Tibial nerve (tissue), 4 donors: ENCODE measurements at places on chromosomes 7 and 10.

DNA sequence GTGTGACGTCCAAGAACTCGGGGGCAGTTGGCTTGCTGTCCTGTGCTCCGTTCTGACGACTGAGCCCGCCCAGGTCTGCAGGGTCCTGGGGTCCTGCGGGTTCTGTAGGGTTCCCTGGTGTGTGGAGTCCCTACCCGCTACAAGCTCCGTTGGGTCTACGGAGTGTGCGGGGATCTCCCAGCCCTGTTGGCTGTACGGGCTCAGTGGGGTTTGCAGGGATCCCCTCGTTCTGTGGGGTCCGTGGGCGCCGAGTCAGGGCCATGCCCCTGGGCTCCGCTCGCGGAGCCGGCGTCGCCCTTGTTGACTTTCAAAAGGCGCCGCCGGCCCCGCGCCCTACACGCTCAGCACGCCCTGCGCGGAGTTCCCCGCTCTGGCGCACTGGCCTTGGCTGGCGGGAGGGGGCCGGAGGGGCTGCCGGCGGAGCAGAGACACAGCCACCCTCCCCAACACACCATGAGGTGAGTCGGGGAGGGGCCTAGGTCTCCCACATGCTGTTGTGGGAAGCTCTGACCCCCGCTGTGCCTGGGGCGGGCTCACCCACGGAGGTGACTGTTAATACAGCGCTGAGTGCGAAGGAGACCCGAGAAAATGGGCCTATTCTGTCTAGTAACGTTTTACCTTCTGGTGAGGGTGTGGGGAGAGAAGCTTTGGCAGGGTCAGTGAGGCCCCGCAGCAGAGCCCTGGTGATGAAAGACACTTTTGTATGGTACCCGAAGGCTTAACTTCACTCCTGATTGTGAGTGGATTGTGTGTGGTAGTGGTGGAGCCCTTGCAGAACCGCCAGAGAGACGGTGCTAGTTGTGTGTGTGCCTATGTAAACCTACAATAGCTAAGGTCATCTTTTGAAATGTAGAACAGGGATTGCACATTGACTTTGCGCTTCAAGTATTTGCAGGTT, 8.1 kb downstream of the TASOR2 start:
- DNase-seq: no peak

DNA sequence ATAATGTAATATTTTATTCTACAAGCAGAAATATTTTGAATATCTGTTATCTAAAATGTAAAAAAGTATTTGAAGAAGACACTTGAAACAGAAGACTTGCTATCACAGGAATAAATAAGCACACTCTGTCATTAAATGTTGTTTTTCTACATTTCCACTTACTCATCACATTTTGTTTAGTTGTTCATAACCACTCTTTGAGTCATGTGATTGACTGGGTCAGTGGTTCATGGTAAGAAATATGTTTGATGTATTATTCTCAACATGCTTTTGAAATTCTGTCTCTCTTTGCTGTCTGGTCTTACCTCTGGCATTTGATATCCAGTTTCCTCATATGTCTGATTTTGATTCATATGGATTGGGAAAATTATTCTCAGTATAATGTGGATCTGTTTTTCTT, 171.8 kb downstream of the SUGCT start:
- DNase-seq: no peak

- DNase-seq: no peak
These were observed 16.7 kb upstream of the CCDC3 start for GRCh38 chr10:13018171-13018570.

- no peak for DNase-seq
These were observed 98.2 kb downstream of the EXOC6 start for GRCh38 chr10:92946491-92946890.

DNA sequence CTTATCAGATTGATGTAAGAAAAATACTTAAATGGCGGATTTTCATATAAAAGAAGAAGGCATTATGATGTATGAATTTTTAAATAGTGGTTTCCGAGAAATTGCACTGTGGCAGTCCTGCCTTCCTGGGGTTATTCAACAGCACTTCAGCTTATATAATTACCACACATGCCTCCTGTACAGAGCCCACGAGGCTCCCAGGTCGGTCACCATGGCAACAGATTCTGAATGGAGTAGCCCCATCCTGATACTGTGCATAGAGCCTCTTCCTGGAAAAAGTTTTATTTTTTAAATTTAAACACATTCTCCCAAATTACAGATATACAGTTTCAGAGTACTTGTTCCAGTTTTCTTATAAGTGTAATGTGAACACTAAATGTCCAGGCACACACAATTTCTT, 15.9 kb upstream of the ASB4 start:
- DNase-seq: no peak

DNA sequence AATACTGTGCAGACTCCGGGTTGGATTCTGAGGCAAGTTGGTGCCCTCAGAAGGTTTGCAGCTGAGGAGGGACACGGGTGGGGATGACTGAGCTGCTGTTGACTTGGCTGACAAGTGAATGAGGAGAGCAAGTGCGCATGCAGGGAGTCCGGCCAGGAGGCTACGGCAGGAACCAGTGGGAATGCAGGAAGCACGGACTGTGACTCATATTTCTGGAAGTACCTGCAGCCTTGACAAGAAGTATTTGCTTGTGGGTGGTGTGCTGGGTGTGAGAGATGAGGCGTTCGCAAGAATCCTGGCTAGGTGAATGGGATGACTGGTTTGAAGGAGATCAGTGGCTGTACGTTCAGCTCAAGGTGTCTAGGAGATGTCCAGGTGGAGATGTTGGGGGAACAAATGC, 30.8 kb upstream of the FXYD4 start:
- no peak for DNase-seq
